ENCODE measurements at places on chromosomes 11 and 22.

DNA sequence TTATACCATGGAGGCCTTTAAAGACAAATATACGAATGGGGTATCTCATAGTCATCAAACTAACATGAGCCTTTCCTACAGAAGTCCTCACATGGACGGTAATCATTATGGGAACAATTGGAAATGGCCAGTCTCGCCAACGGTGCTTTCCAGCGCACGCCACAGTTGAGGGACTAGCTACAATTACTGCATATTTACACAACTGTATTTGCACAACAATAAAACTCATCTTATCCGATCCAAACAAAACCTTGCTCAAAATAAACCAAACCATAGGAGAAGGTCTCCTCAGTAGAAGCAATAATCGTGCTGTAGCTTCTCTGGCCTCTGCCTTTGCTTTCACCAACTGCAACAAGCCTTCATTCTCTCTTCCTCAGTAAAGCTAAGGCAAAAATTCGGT, 5.9 kb downstream of the CADM1 start:
- DNase-seq, result no peak

DNA sequence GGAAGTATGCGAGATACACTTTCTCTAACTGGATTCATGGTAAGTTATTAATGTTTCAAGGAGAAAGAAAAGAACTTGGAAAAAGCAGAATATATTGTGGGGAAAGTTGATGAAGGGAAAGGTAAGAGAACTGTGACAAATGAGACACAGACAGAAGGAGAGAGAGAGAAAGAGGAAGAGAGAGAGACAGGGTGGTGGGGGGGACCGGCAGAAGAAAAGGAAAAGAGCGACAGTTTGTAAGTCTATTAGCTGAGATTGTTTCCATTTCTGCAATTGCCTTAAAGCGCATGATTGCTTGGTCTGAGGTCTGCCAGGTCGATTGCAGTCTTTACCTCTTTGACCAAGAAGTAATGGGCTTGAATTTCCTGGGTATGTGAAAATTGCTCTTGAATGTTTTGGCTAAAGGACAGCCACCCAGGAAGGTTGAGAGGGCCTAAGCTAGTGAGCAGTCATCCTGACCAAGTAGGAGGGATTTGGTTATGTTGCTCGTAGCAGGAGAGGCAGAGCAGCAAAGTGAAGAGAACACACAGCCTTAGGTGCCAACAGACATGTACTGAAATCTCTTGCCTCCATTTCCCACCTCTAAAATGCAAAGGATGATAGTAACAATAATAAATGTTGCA, 23.6 kb upstream of the TMA7B start:
- no peak for DNase-seq

GRCh38 chr11:12618743-12619540, 55.3 kb upstream of the TEAD1 start:
- DNase-seq, result no peak

DNA sequence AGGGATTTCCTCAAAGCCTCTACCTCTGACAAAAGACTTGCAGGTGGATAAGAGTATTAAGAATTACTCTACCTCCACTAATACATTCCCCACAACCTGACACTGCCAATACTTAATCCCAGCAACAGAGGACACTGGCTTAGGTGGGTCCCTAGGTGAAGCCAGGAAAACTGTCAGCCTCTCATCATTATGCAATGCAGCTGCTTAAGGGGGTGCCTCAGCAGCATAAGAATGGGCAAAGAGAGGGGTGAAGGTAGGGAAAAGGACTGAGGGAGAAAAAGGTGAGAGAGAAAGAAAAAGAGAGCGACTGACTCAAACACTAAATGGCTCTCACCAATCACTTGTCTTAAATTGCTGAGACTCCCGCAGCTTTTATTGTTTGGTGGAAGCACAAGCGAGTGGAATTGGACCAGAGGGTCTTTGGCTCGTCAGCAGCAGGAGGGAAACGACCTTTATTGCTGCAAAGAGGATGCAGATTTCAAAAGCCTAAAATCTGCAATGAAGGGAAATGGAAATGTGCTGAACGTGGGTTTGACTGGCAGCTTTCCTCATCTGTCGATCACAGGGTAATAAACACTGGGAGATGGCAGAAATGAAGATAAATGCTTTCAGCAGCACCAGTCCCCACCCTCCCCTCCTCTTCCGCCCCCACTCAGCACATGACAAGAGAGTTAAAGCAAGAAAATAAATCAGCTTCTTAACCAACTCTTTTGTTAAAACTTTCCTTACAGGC, 64.9 kb upstream of the CHRM4 start:
- DNase-seq, result no peak

GRCh38 chr11:77502346-77502905, 28.5 kb upstream of the PAK1 start:
- DNase-seq, result no peak

DNA sequence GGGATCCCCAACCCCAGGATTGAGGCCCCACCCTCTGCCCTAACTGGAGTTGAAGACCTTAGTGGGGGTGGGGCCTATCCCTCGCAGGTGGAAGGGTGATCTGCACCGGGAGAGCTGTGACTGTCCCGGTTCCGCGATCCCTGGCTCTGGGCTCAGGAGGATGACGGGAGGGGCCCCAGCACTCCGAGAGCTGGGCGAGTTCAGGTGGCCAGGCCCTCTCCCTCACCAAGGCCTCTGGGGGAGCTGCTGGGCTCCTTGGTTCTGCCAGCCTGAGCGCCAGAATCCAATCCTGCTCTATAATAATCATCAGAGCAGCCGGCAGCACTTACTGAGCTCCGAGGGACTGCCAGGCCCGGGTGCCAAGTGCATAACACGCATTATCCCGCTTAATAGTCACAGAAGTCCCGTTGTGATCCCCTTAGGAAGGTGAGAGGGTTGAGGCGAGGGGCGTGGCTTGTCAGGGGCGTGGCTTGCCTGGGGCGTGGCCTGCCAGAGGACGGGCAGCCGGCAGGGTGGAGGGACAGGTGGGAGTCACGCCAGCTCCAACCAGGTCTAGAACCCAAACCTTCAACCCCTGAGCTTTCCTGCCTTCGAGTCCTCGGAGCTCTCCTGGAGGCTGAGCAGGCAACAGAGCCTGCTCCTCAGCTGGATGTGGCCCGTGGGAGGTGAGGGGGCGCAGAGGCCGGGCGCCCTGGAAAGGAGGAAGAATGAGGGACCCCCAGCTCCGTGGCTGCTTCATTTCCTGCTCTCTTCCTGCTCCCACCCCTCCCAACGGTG, 7.3 kb upstream of the SYT7 start:
- no peak for DNase-seq

DNA sequence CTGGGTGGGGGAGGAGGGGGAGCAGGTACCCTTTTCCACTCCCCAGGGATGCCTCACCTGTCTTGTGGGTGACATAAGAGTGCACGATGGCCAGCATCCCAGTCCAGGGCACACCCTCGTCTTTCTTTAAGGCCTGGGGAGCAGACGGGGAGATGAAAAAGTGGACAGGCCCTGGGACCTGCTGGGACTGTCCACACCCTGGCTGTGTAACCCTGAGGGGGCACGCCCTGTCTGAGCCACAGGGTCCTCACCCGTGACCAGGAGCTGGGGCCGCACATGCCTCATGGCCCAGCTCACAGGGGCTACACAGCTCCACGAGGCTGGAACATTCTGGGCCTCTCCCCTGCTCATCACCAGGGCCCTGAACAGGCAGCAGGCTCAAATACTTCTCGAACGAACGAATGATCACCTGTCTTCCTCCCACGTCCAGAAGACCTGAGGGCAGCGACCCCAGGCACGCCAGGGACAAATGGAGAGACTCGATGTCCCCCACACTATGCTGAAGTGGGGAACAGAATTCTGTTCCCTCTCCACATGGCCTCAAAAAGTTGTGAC, 123.9 kb downstream of the PHF21B start:
- no peak for DNase-seq
